ENCODE measurements at places on chromosomes 13 and 19.
A peak's percentile ranks its signal among the peaks of the same experiment; 100 is the strongest.

- DNase-seq: peak; percentile 54
Observed at GRCh38 chr19:54266133-54266532, 9.1 kb upstream of the LILRB5 start.

- DNase-seq: no peak
Observed at GRCh38 chr13:100339411-100339940, 249.1 kb downstream of the GGACT start.

- DNase-seq: no peak
Observed at GRCh38 chr19:42051166-42052115, 18.6 kb downstream of the GRIK5 start.

- no peak for DNase-seq
Observed at GRCh38 chr13:48162217-48162616, 67.3 kb upstream of the MED4 start.

GRCh38 chr19:8204961-8205360 is 4.2 kb upstream of the CERS4 start:
- no peak for DNase-seq

DNA sequence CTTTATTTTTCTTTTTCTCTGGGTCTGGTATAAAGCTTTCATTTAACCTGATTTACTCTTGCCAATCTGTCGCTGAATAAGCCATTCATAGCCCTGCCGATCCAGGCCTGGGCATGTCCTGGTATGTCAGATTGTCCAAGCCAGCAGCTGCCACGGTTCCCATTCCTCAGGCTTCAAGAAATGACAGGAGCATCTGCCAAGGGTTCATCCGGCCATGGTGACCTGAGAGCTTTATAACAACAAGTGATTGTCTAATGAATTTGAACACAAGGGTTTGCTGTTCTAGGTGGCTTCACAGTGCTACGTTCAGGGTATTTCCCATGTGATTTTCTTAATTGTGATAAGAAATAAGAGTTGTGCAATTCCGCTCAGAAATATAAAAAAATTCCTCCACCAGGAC is 20.0 kb downstream of the PNMA8A start:
- no peak for DNase-seq

Data from stimulated activated CD4-positive, alpha-beta T cell treated with anti-CD3 and anti-CD28 coated beads, Interleukin-1b, Interleukin-23, amount 100 ng/mL, for 1 hour (primary cell).